ENCODE measurements at places on chromosomes 1 and 21.

GRCh38 chr1:107195476-107195875, 54.6 kb downstream of the NTNG1 start:
- no peak for DNase-seq

GRCh38 chr1:4018466-4019146, 118.5 kb upstream of the C1orf174 start:
- DNase-seq = no peak

DNA sequence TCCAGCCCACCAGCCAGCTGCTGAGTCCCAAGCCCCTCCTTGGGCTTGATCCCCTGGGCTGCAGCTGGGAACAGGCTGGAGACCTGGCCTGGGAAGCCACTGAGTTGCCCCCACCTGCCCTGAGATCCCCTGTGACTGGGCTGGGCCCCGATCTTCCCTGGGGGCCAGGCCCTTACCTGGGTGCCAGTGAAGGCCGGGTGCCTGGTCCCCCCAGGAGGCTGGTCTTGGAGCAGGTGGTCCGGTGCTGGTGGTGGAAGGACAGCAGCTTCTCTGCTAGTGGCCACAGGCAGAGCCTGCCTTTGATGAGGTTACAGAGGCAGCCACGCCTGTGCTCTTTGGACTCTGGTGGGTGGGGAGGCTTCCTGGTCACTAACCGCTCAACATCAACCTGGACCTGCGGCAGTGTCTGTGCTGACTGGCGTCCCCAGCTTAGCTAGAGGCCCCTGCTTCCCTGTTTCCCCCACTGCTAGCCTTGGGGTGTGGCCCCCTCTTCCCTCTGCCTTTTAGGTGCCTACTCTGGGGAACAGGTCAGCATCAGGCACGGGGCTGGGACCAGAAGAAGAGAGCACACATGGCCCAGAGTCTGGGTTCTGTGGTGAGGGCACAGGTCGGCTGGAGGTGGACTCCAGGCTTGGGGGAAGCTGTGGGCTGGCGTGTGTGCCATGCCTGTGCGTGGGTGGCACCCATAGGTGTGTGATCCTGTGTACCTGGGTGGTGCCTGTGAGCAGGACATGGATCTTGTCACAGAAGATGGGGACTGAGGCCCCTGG, at the start of gene EPS8L3:
EPS8L3 (minus strand) TSS at position 278 of the 770 bp plus-strand sequence. CDS start 2,174 bp downstream, outside the sequence.
- peak; percentile 12 for DNase-seq

- no peak for DNase-seq
Measured at GRCh38 chr21:28642891-28643290, 349.8 kb downstream of the LTN1 start.

DNA sequence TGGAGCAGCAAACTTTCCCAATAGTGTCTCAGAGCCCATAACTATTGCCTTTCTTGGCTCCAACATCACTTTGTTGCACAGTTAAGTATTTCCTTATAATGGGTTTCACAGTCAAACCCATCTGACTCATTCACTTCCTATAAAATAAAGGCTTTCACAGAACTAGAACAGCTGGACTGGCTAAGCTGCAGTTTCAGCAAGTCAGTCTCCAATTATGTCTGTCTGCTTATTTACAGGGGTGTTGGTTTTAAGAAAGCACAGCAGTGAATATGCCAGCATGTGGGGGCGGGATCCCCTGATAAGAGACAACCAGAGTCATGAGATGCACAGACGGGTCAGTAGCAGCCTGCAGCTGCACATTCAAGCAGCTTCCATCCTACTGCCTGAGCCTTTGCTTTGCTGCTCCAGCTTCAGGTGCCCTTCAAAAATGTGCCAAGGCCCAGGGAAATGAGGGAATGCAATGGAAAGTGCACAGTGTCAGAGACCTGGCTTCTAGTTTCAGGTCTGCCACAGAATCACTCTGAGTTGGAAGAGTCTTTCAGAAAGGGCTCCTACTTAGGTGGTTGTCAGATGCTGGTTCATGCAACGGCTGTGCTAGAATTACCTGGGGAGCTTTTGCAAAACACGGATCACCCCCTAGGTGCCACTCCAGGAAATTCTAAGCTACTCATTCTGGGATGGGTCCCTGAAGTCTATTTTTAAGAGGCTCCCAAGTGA, 24.8 kb downstream of the RNF19B start:
- peak; percentile 81 for DNase-seq

GRCh38 chr1:172473302-172473701, 29.4 kb upstream of the PIGC start:
- no peak for DNase-seq

DNA sequence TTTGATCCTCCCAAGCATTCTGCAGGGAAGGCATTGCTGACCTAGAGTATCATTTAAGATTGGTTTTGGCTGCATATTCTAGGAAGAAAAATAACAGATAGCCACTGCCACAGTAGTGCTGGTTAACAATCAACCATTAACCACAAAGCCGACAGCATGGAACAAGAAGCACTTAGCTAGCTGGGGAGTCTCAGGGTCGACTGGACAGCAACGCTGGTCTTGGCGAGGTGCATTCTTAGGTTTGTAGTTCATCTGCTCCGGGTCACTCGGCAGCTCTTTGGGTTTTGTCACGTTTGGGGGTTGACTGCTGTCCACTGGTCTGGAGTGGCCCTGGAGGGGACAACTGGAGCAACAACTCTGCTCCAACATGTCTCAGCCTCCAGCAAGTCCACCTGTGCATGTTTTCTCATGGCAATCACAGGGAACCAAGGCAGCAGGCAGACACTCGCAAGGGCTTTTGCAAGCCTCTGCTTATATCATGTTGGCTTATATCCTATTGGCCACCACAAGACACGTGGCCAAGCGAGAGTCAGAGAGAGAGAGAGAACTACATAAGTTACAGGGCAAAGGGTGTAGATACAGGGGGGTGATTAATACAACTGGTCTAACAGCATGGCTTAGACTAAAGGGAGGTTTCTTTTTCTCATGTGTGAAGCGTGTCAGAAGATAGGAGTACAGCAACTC, 99.5 kb downstream of the LACTBL1 start:
- no peak for DNase-seq

DNA sequence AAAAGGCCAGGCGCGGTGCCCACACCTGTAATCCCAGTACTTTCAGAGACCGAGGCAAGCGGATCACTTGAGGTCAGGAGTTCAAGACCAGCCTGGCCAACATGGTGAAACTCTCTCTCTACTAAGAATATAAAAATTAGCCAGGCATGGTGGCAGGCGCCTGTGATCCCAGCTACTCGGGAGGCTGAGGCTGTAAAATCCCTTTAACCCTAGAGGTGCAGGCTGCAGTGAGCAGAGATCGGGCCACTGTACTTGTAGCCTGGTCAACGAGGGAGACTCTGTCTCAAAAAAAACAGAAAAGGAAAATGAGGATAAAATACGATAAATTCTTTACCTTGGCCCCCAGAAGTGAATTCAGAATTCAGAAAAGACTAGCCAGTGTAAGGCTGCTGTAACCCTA, 1.6 kb downstream of the TMEM50B start:
- DNase-seq = no peak
